ENCODE measurements at places on chromosomes 7 and 10.
A peak's percentile ranks its signal among the peaks of the same experiment; 100 is the strongest.

DNA sequence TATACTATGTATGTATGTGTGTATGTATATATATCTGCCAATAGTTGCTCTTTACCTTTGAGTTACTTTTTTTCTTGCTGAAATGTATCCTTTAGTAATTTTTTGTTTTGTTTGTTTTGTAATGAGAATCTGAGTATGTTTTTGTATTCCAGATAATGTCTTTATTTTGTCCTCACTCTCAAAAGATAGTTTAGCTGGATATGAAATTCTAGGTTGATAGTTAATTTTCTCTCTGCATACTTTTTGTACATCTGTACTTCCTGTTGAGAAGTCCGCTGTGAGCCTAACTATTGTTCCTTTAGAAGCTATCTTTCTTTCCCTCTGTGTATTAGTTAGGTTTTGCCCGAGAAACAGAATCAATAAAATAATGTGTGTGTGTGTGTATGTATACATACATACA is 29.5 kb downstream of the BUB3 start:
- no peak for DNase-seq

DNA sequence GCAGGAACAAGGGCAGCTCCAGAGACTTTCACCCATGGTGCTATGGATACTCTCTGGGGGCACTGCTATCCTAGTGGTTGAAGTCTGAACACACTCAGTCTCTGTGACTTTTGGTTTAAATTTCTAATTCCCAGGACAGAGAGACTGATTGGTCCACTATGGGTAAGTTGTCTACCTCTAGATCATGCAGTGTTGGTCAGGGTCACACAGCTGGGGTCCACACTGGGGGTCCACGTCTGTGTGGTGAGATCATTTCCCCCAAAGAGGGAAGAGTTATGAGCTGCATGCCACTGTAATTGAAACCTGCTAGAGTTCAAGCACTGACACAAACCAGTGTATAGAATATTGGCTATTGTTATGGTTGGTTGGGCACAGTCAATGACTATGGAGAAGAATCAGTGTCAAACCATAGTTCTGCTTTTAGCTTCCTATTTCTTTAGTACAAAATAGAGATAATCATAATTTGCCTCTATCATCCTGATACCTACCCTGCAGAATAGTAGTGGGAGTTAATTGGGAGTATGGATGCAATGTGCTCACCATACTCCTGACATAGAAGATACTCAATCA is 101.6 kb downstream of the PRTFDC1 start:
- DNase-seq, result no peak

GRCh38 chr10:31515116-31515515 is 196.1 kb downstream of the ZEB1 start:
- DNase-seq, result no peak

GRCh38 chr7:79034730-79035129 is 418.7 kb downstream of the MAGI2 start:
- no peak for DNase-seq

DNA sequence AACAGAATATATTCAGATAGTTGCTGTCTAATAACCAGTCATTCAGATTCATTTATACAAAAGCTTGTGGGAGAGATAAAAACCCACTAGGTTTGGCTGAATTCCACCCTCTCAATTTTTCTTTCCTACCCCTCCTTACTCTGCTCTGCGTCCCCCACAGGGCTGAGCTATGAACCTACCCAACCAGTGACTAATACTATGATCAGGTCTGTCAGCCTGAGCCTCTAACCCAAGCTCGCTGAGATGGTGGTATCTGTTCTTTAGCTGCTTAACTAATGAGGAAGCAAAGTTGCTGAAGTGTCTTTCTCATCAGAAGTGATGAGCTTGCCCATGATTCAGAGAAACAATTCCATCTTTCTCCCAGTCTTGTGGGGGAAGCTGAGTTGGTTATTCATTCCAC is 248.7 kb upstream of the GPR26 start:
- DNase-seq, result no peak

- DNase-seq, result no peak
These were observed 103.6 kb downstream of the ARHGAP22 start for GRCh38 chr10:48501226-48501625.

DNA sequence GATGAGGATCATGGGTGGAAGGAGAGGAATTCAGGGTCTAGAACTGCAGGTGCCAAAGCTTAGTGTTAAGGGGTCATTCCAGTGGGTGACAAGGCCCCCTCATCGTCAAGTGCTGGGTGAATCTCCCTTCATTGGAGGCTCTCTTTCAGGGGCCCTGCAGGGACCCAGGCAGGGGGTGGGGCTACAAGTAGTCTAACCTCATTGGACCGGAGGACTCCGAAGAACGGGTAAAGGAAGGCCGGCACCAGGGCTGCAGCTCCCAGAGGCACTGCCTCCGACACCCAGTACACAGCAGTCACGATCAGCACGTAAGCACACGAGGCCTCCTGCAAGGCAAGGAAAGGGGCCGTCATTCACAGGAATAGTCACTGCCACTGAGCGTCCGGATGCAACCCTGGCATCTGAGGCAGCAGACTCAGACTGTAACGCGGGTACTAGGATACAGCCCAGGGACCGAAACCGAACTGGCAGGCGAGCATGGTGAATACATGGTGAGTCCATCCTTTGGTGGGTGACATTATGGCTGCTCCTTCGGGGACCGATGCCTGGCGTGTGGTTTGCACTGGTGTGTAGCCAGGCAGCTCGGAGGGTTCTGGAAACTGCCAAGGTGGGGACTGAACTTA is 6.7 kb downstream of the SLC13A4 start:
- DNase-seq, result no peak

DNA sequence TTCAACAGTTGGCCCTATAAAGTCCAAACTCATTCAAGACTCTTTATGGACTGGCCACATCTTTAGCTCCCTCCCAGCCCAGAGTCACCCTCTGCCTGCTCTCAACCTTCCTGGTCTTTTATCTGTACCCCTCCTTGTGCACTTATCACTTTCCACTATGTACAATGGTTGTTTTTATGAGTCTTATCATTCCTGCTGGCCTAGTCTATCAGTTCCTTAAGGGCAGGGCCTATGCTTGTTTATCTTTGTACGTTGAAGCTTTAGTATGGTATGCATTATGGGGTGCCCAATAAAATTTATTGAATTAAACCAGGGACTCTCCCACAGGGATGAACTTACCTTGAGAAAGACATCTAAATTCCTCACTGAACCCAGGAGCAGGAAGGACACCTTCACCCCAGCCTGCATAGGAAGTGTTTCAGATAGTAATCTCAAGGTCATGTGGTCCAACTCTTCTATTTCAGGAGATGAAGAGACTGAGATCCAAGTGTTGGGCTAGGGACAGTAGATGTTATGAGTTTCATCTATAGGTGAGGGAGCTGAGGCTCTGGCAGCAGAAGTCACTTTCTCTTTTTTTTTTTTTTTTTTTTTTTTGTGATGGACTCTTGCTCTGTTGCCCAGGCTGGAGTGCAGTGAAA is 13.3 kb upstream of the PDCD4 start:
- DNase-seq, result no peak

GRCh38 chr7:155343661-155344121 is 46.0 kb downstream of the INSIG1 start:
- no peak for DNase-seq

- DNase-seq, result no peak
These were observed 40.3 kb downstream of the FAM53B start for GRCh38 chr10:124703778-124704427.

DNA sequence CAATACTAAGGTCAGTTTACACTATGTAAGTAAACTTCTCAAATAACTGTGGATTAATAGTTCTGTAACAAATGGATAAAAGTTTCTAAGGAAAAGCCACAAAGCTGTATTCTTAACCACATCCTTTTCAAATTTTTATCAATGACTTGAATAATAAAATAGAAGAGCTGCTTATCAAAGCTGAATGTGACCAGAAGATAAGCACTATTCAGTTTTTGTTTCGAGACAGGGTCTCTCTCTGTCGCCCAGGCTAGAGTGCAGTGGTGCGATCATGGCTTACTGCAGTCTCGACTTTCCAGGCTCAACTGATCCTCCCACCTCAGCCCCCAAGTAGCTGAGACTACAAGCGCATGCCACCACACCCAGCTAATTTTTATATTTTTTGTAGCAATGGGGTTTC is 17.0 kb downstream of the UPF2 start:
- no peak for DNase-seq

DNA sequence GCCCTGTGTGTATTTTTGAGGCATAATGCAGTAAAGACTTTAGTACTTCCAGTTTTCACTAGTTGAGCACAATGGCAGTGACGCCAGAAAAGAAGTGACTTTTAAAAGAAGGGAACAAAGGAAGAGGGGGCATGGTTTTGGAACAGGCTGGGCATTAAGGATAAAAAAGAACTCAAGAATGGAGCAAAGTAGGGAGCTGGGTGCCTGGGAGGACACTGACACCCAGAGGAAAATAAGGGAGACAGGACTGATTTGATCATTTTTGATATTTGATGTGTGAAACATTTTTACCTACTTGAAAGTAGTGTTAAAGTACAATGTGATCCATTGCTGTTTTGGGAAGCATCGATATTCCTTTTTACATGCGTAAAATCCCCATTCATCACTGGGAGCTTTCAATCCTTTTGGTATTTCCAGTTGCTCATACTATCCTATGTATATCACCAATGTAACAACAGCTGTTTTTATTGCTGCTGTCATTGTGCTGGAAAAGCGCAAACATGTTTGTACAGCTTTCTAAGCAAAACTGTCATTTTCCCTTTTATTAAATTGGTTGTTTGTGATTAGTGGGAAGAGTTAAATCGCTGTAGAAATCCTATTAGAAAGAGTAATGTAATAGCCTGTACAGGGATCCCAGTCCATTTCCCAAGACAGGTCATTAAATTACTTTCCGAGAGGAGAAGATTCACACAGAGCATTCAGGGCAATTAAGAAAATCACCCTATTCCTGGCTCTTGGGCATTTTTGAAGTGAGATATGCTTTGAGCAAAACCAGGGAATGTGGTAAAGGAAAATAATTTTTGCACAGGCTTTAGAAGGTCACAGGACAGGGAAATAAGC is 85.2 kb downstream of the ADAM12 start:
- no peak for DNase-seq

- no peak for DNase-seq
These were observed 421.5 kb upstream of the LRRN3 start for GRCh38 chr7:110669410-110669809.

DNA sequence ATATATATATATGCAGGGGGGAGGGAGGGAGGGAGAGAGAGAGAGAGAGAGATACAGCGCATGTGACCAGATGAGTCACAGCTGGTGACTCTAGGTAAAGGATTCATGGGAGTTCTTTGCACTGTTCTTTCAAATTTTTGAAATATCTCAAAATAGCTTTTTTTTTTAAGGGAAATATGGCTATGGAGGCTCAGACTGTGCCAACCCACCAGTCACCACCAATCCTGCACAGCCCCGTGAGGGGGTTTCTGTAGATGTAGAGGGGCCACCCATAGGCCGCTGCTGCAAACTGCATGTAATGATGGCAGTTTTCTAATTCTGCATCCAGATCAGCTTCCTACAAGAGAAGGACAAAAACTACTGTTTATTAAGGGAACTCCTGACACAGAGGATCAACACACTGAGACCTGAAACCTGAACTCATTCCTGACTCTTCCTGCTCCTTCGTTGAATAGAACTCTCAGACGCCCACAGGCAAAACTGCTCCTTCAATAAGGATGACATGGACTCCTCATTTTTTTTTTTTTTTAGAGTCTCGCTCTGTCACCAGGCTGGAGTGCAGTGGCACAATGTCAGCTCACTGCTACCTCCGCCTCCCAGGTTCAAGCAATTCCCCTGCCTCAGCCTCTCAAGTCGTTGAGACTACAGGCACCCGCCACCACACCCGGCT is 17.3 kb downstream of the DAGLB start:
- DNase-seq, result no peak

GRCh38 chr7:19491821-19492452 is 216.9 kb downstream of the POLR1F start:
- no peak for DNase-seq

DNA sequence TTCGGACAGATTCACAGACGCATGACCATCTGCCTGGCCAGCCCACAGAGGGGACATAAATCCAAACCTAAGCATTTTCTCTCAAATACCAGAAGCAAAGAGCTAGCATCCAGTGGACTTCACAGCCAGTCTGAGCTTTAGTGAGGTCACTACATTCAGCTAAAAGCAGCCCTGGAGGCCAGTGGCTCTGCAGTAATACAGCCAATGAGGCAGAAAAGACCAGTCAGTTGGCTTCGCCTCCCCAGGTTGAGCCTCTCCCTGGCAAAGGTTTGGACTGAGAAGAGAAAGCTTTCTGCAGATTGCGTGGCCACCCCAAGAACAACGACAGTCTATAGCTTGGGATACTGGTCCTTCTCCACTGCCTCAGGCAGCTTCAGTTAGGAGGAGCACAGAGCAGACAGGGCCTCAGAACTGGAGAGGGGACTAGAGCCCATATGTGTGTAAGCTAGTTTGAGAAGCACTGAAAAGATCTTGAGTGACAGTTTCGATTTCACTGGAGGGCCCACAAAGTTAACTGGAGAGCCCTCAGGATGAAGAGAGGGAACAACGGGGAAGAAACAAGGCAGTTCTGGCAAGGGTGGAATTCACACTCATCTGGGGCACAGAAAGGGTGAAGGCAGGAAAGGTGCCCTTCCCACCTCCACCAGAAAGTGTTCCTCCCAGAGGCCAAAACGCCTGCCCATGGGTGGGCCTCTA is 3.8 kb downstream of the WDR91 start:
- no peak for DNase-seq

GRCh38 chr10:10605551-10606081 is 412.1 kb upstream of the CELF2 start:
- DNase-seq, result no peak

GRCh38 chr10:119807960-119808697 is 64.5 kb downstream of the MCMBP start:
- no peak for DNase-seq

GRCh38 chr10:58435297-58435985 is 50.2 kb downstream of the TFAM start:
- no peak for DNase-seq

GRCh38 chr7:155293721-155294510 is 3.8 kb upstream of the INSIG1 start:
- DNase-seq, result no peak

- DNase-seq, result peak; percentile 27
These were observed 166.6 kb downstream of the ARHGAP21 start for GRCh38 chr10:24556750-24557742.

- no peak for DNase-seq
These were observed 302.5 kb downstream of the ACTR3B start for GRCh38 chr7:153061910-153062528.

DNA sequence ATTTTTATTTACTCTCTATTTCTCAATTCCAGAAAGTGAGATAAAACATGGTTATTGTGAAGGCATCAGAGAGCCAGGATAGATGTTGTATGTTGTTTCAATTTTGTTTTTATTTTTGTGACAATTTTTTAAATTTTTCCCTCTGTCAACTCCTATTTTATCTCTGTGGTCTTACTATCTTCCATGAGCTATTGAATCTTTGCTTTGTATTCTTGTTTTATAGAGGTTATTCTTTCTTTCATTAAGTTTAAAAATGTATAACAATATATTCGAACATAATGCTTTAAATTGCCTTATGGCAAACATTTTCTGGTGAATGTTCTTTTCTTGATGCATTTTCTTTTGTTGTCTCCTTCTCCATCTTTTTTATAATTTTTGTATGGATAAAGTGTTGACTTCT is 78.4 kb downstream of the POU6F2 start:
- no peak for DNase-seq

- no peak for DNase-seq
These were observed 132.6 kb upstream of the RSU1 start for GRCh38 chr10:16949816-16950215.

Data from CD4-positive, alpha-beta T cell treated with Interleukin-15 for 4 hours (primary cell).